ENCODE measurements at places on chromosomes 6 and 20.

DNA sequence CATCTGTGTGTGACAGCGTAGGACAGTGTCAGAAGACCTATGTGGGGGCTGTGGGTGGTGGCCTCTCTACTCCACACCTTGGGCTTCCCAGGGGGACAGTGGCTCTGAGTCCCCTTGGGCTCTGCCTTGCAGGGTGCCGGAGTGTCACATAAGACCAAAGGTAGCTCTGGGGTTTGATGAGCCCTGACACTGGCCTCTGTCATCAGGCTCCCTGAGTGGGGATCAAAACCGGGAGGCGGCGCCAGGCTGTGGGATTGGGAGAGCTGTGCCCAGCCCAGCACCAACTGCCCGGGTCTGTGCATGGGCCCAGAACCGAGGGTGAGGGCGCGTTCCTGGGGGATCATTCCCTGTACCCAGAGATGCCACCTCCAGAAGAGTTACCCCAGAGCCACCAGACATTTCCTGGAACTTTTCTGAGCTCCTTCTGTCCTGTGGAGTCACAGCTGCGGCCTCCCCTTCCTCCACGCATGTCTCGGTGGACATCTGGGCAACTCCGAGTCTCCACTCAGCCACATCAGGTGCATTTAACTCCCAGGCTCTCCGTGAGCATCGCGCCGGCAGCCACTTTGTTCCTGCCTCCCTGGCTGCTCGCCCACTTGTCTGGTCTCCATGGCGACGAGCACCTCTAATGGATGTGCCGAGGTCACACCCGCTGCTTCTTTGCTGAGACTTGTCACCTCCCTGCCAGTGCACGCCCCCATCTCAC lies 94.7 kb downstream of the TMEM242 start:
- no peak for ATAC-seq

DNA sequence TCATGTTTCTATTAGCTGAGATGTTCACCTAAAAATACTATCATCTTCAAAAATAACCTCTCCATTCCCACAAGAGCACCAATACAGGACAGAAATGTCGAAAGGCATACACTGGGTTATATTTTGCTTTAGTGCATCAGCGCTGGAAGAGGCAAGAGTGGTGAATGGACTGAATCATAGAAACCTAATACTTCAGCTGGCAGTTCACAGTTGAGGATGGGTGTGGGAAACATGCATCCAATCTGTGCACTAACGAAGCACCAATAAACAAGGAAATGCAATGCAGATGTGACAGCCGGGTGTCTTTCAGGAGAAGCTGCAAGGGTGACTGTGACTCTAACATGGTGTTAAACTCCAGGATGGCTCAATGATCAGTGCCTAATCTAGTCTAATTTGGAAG lies 365.8 kb downstream of the ESR1 start:
- no peak for ATAC-seq

GRCh38 chr6:56416247-56416646 lies 168.9 kb upstream of the COL21A1 start:
- ATAC-seq, result peak; percentile 62

- no peak for ATAC-seq
Observed at GRCh38 chr20:37238935-37239451, 22.6 kb downstream of the GHRH start.

DNA sequence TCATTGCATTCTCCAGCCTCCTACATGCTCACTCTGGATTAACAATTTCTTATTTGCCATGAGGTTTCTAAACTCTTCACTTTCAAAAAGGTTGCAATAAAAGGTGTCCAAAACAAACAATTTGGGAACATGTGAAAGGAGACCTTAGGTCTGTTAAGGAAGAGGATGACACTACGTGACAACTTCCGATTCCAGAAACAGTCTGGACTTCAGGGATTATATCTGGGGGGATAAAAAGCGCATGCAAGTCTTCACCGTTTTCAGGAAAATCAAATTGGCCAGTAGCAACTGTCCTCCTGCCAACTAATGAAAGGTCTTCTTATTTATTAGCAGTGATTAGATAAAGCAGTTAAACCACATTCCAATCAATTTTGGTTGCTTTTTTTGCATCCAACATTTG lies 1.8 kb downstream of the ZDHHC14 start:
- no peak for ATAC-seq

- no peak for ATAC-seq
Observed at GRCh38 chr20:40860487-40860902, 168.1 kb upstream of the TOP1 start.

GRCh38 chr20:47468290-47469050 lies 33.2 kb upstream of the NCOA3 start:
- ATAC-seq, result no peak

GRCh38 chr6:26250698-26251044 lies 114.3 kb upstream of the BTN3A2 start:
- ATAC-seq, result peak; percentile 23

DNA sequence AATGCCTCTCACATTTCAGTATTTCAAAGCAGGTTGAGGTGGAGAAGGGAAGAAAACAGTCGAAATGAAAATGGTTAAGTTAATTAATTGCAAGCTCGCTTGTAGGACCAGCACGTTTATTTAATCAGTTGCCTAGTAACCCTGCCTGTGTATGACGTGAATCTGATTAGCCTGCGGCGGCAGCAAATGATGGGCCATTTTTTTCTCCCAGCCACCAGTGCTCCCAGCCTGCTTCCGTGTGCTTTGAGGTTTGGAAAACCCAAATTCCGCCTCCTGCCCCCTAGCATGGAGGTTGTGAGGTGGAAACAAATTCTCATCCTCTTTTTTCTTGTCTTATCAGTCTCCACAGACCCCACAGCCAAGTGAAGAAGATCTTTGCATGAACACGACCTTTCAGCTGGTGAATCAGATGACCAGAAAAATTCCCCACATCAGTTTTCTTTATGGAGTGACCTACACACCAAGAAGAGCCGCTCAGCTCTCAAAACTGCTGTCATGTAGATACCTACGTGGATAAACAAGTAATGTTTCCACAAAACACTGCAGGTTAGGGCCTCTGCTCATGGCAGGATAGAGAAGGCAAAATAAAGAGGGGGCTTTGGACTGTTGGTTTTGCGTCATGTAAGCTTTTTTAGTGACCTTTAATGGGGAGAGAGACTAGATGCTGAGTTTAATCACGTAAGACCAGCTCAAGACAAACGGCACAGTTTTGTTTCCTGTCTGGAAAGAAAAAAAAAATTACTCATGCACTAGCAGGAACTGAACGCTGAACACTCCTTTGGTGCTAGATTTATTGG lies 572.9 kb upstream of the NOX3 start:
- ATAC-seq, result peak; percentile 85

DNA sequence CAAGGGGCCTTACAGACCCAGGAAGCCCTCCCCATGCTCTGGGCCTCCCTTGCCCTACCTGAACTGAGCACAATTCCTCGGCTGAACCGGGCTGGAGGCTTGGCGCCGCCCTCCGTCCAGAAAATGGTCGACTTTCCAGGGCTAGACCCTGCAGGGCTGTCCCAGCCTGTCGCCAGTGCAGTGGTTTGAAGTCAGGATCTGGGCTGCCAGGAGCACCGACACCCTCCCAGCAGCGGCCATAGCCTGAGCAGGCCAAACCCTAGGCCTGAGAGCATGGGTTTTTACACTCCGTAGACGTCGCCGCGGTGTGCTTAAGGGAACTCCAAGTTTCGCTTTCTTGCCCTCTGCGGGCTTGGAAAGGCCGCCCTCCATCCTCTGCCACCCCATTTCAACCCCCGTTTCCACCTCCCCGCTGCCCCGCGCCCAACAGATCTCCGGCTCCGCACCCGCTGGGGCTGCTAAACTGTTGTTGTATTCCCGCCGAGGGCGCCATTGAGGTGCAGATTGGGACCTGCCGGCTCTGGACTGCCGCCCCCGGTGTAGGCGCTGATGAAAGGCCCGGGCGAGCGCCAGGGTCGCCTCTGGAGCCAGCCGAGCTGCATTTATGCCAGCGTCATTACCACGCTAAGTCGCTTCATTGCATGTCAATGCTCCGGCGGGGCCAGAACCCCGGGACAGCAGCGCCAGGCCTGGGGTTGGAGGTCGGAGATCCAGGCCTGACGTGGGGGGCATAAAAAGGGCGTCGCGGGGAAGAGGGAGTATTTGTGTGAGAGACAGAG lies 2.2 kb upstream of the TFAP2A start:
- ATAC-seq, result peak; percentile 14

- ATAC-seq, result peak; percentile 71
Observed at GRCh38 chr6:117317261-117317660, 51.9 kb downstream of the VGLL2 start.

GRCh38 chr6:10837009-10837621 lies 1.2 kb downstream of the MAK start:
- ATAC-seq, result peak; percentile 37

DNA sequence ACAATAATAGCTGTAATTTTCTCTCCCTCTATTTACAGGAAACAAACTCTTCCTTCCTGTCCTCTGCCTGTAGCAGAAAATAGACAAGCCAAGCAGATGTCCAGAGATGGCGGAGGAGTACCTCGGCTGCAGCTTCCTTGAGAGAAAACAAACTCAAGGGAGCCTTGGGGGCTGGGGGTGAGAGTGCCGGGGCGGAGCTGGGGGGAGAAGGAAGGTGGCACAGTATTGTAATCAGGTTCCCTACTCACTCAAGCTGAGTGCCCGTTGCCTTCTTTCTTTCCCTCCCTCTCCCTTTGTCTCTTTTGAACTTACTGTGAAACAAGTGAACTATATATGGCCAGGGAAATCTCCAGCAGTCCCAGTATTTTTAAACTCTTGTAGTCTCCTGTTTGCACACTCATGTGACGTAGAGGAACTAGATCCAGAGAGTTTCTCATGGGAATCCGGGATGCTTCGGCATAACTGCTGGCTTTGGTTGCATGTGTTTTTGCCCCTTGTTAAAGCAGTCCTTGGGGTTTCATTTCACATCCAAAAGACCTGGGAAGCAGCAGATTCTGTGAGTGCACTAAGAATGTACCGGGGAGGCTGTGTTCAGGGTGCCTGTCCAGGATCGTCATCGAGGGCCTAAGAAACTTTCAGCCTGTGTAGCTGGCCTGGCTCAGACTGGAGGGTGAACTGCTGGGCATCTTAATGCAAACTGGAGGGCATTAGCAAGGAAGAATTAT lies 44.6 kb upstream of the HDDC2 start:
- no peak for ATAC-seq

DNA sequence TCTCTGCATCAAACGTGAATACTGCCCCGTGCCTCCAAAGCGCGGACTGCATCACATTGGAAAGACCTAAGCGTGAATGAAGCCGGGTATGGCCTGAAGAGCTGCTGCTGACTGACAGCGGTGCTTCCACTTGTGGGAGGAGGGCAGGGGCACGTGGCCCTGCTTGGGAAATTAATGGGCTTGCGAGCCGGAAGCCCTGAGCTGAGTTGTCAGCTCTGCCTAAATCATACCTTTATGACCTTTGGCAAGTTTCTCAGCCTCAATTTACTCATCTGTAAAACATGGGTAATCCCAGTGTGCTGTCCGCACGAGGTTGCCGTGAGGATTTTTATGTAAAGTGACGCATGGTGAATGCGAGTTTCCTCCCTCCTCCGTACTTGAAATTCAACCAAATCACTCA lies 67.0 kb upstream of the FOXQ1 start:
- no peak for ATAC-seq

GRCh38 chr6:151160929-151161757 lies 78.6 kb upstream of the AKAP12 start:
- no peak for ATAC-seq

- no peak for ATAC-seq
Observed at GRCh38 chr6:169490830-169491229, 211.0 kb downstream of the WDR27 start.

GRCh38 chr20:62834967-62835730 lies 18.3 kb downstream of the COL9A3 start:
- no peak for ATAC-seq

- no peak for ATAC-seq
Observed at GRCh38 chr6:164168595-164168994, 754.1 kb downstream of the QKI start.

GRCh38 chr20:19981031-19981451 lies 36.1 kb upstream of the NAA20 start:
- ATAC-seq, result peak; percentile 39

GRCh38 chr6:56868687-56869086 lies 86.2 kb upstream of the BEND6 start:
- ATAC-seq, result peak; percentile 57

DNA sequence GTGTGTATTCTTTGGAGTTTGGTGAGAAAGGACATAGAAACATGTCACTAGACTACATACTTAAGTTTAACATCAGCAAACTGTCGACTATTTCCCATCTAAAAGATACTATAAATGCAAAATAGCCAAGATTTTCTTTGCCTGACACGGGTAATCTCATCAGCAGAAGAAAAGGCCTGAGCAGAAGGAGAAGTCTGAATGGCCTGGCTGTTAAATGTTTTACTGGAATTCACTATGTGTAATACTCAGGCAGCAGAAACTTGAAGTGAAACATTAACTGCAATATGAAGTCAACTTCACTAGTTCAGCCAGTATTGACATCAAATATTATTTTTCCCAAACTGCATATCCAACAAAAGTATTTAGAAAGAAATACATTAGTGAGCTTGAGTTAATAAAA lies 6.4 kb upstream of the DSE start:
- no peak for ATAC-seq

GRCh38 chr6:36318690-36319435 lies 17.8 kb downstream of the BNIP5 start:
- ATAC-seq, result no peak

GRCh38 chr6:80094017-80094416 lies 12.5 kb upstream of the BCKDHB start:
- peak; percentile 66 for ATAC-seq

DNA sequence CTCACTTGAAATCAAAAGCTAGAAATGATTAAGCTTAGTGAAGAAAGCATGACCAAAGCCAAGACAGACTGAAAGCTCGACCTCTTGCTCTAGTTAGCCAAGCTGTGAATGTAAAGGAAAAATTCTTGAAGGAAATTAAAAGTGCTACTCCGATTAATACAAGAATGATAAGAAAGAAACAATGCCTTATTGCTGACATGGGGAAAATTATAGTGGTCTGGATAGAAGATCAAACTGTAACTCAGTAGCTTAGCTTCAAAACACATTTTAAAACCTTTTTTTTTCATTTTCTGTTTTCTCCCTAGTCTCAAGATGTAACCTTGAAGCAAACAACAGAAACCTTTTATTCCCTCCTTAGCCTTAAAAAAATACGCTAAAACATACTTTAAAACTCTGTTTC lies 11.4 kb upstream of the GJE1 start:
- no peak for ATAC-seq

Measured in SK-N-SH treated with all-trans-retinoic acid at 6 μM for 48 hours (cell line).